ENCODE measurements at places on chromosomes 7 and 10. TPM values are rescaled to one million over a fixed set of nuclear protein-coding genes. Genes with fewer than 3 reads are reported as not detected.

Gene SLF2
- total RNA-seq, result 34.7 TPM

Gene HGF
- 1.8 TPM for total RNA-seq

Gene AGK
- 31.2 TPM for total RNA-seq

Gene TMEM178B
- under 0.01 TPM for total RNA-seq

Gene AKR1C4
- total RNA-seq, result not detected

Gene TAS2R41
- total RNA-seq, result 0.49 TPM

Gene DIP2C
- 23.0 TPM for total RNA-seq

Gene RP9
- total RNA-seq, result 8.3 TPM

Gene NME8
- total RNA-seq, result not detected

Gene CASTOR2
- 34.9 TPM for total RNA-seq

Gene COL17A1
- 1.6 TPM for total RNA-seq

Gene ANKRD30A
- total RNA-seq, result not detected

Gene URGCP
- 37.2 TPM for total RNA-seq

Gene POLR1F
- 21.9 TPM for total RNA-seq

Gene SPDYE2
- not detected for total RNA-seq

Gene TMEM270
- total RNA-seq, result not detected

Gene OR2A12
- total RNA-seq, result not detected

Gene DAGLB
- total RNA-seq, result 17.2 TPM

Gene JAZF1
- total RNA-seq, result 21.3 TPM
